ENCODE measurements at places on chromosomes 7 and 10.

GRCh38 chr7:18337048-18337809, 158.3 kb upstream of the HDAC9 start:
- DNase-seq = no peak

DNA sequence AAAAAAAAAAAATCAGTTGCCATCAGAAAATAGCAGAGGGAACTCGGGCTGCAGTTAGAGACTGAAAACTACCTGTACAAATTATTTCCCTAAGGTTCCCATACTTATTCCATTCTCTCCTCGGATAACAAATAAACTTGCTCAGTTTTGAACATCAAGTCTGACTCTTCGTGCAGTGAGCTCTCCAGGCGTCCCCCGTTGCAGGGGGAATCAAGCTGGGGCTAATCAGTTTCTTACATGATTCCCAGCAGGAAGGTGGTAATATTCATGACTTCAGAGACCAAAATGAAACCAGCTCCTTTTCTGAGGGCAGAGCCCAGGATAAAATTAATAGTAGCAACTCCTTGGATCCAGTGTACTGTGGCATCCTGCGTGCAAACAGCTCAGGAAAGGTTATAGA, 135.3 kb downstream of the FRMD4A start:
- DNase-seq = no peak

DNA sequence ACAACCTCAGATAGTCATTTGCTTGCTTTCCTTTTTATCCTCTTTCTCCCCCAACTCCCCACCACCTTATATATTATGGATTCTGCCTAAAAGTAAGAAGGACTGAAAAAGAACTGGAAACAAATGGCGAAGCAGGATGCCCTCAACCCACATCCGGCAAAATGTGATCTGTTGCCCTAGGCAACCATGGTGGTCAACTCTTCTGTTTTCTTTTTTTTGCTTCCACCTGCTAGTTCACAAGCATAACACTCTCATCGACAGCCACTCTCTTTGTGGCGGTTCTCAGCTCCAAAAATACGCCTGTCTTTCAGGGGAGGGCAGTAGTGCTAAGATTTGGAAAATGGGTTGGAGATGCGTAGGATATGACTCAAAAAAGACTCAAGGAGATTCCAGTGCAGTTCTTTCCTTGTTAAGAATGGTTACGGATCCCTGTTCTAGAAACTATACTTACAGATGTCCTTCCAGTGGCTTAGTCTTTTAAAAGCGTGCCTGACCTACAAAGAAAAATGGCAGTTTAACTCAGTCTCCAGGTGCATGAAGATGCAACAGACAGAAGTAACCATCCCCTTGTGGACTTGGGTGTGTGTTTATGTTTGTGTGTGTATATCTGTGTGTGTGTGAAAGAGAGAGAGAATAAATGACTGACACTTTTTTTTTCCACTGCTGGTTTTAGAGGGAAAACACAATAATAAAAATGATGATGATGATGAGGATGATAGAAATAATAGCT, 10.7 kb downstream of the APBB1IP start:
- peak; percentile 68 for DNase-seq

GRCh38 chr7:42628054-42628453, 283.8 kb downstream of the C7orf25 start:
- DNase-seq = no peak

GRCh38 chr10:5656737-5657579, 9.4 kb downstream of the ASB13 start:
- no peak for DNase-seq

GRCh38 chr10:103502849-103503660, 9.6 kb downstream of the NEURL1 start:
- no peak for DNase-seq

DNA sequence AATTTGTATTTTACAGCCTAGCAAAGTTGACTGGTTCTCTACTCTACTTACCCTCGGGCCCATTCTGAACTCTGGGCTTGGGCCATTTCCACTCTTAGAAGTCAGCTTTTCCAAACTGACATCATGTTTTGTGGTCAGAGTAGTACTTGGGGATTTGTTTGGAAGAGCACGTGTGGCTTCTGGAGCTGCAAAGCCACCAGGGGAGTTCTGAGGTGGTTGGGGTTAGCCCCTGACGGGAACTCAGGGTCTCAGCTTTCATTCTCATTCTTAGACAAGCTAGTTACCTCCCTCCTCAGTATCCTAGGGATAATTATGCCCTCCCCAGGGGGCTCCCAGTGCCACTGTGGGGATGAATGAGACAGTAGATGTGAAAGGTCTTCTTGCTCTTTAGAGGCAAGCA, 647.7 kb upstream of the GALNT17 start:
- no peak for DNase-seq

- DNase-seq = no peak
These were observed 28.8 kb downstream of the HACD1 start for GRCh38 chr10:17588420-17588819.

DNA sequence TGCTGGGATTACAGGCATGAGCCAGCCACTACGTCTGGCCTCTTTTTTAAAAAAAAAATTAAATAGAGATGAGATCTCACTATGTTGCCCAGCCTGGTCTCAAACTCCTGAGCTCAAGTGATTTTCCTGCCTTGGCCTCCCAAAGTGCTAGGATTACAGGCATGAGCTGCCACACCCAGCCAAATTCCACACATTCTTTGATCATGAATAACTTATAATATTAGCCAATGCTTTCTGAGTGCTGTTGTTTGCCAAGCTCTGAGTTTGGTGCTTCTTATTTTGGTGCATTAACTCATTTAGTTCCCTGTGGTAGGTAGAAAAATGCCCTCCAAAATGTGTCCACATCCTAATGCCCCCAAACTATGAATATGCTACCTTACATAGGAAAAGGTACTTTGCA, 47.2 kb upstream of the MKI67 start:
- DNase-seq = no peak
